ENCODE measurements at places on chromosomes 4 and X. TPM values are rescaled to one million over a fixed set of nuclear protein-coding genes. Genes with fewer than 3 reads are reported as not detected.

PNMA6F gene
- 0.11 TPM for polyA plus RNA-seq

DNA sequence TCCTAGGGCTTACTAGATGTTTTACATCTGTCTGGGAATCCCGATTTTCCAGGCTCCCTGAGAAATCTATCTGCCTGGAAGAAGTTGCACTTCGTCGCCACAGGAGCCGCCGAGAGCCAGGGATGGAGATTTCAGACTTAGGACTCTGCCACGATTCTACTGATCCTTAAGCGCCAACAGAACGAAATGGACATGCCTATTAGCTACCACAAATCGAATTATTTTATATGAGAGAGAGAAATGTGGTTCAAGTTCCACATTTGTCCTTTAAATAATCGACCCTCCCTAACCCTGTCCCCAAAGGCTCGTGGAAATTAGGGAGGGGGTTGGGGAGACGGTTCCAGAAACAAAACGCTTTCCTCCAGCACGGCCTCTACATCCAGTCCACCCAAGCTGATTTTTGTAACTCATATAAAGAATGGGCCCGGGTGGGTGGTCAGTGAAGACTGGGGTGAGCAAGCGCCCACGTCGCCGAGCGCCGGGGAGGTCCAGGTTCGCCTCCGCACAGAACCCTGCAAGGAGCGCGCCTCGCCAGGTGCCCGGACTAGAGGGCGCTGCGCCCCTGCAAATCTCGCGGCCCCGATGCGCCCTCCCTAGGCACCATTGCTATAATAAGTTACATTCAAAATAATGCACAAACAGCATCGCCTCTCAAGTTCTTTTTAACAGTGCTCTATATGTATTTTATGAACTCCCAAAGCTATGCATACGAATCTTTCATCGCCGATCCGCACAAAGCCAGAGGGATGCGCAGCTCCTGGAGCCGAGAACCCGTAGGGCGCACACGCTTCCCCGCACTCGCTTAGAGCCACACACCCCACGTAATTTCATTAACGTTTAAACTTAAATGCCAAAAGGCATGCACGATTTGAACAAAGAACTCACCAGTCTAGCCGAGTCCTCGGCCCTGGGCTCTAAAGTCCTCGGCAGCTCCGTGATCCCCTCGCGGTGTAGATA is 2.1 kb upstream of the FAT1 start:
- DNase-seq = peak; percentile 73

GRCh38 chrX:85065512-85066198 is 62.0 kb downstream of the APOOL start:
- DNase-seq = no peak

DNA sequence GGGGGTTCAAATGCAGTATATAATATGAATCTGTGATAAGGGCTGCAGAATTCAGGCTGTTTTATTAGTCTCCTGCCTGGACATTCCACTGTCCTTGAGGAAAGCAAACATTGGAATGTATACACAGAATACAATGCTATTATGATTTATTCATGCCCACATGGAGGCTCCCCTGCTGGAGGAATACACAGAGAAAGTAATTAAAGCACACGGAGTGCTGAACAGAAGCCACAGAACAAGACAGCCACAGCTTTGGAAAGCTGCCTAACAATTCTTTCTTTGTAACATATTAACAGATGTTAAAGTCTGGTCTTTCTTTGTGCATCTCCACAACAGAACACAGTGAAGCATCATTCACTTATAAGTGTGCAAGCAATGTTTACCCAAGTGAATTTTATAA is 155.8 kb downstream of the ARAP2 start:
- no peak for DNase-seq

DNA sequence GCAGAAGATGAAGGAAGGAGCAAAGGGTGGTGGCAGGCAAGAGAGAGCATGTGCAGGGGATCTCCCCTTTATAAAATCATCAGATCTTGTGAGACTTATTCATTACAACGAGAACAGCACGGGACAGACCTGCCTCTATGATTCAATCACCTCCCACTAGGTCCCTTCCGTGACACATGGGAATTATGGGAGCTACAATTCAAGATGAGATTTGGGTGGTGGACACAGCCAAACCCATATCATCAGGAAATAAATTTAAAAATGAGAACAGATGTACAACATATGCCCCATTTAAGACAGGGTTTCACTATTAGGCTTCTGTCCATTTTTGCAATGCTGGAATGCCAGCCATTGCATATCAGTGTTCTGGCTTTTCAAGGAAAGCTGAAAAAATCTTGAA is 346.7 kb upstream of the SLIT2 start:
- no peak for DNase-seq

DNA sequence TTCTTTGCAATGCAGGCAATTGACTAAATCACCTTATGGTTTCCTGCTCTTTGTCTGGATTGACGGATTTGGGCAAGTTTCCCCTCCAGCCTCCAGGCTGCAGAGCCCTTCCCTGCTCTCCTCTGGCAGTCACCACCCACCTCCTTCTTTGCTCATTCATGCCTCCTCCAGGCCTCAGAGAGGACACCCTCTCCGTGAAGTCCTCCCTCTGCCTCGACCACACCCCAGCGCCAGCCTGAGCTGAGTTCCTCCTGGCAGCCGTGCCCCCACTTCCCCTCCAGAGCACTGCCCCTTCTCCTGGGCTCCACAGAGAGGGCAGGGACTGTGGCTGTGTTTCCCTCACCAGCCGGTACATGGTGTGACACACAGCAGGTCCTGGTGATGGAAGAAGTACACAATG is 53.7 kb downstream of the DCTD start:
- DNase-seq = no peak

GRCh38 chrX:44245733-44246132 is 97.7 kb downstream of the EFHC2 start:
- no peak for DNase-seq

CABS1 gene
- polyA plus RNA-seq = 0.11 TPM

GRCh38 chr4:77347351-77347966 is 190.5 kb downstream of the CCNG2 start:
- no peak for DNase-seq

ZNF732 gene
- polyA plus RNA-seq = 4.2 TPM

- no peak for DNase-seq
Measured at GRCh38 chr4:85681221-85681657, 206.3 kb downstream of the ARHGAP24 start.

- no peak for DNase-seq
Measured at GRCh38 chrX:101393530-101394305, 2.9 kb downstream of the RPL36A start.

- DNase-seq = peak; percentile 60
Measured at GRCh38 chrX:103376118-103376978, at the start of gene BEX3. BEX3 (plus strand) TSS chrX:103376538; CDS start chrX:103377522, 984 bp downstream.

Measured in left renal cortex interstitium (tissue), 4 donors.